ENCODE measurements at places on chromosomes 3 and 15.

DNA sequence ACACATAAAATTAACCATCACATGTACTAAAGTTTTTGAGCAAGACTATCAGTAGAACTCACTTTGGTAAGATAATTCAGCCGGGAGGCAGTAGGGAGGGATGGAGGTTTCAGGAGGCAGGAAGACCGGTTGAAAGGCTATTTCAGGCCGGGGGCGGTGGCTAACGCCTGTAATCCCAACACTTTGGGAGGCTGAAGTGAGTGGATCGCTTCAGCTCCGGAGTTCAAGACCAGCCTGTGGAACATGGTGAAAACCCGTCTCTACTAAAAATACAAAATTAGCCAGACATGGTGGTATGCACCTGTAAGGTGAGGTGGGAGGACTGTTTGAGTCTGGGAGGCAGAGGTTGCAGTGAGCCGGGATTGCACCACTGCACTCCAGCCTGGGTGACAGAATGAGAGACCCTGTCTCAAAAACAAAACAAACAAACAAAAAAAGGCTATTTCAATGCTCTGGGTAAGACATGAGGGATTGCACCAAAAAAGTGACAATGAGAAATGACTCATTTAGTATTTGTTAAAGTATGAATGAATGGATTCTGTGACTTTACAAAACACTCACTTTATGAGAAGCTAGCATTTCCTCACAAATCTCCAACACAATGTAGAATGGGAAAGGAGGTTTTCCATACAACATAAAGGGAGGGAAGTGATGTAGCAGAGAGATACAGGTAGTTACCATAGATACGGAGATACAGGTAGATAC is 43.9 kb downstream of the SH3BP5 start:
- peaks cover 2% of the 10 kb centered on the region for H3K36me3 ChIP-seq
- no peak overlapping the region for H3K27ac ChIP-seq
- no peak overlapping the region for H3K4me3 ChIP-seq
- peaks cover 28% of the 10 kb centered on the region for H3K4me1 ChIP-seq
- no peak for DNase-seq

DNA sequence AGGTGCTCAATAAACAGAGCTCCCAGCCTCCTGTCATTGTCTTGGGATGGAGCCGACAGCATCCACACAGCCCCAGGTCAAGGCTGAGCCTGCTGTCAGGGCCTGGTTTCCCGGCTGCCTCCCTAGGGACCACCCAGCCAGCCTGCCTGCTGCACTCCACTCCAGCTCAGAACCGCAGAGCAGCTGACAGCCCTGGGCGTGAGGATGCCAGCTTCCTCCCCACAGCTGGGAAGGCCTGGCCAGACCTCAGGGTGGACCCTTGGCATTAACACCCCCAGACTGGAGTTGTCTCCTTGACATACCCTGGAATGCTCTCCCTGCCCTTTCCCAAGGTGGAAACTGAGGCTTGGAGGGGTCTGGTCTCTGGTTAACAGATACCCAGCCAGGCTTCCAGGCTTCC is 112.0 kb downstream of the WNT7A start:
- H3K4me1 ChIP-seq = no peaks in the 10 kb centered on the region
- DNase-seq = no peak
- no peaks in the 10 kb centered on the region for H3K27me3 ChIP-seq
- no peak overlapping the region for H3K4me3 ChIP-seq
- H3K27ac ChIP-seq = no peak overlapping the region
- H3K36me3 ChIP-seq = no peaks in the 10 kb centered on the region

GRCh38 chr3:111071257-111072030 is at the start of gene NECTIN3:
Gene NECTIN3, plus strand, starts transcription at chr3:111071816. Its CDS starts 202 bp downstream, at chr3:111072018.
- peaks cover 23% of the 10 kb centered on the region for H3K4me1 ChIP-seq
- peak within 1 kb of the TSS; percentile 96 for H3K4me3 ChIP-seq
- peak within 1 kb of the TSS; percentile 82 for H3K27ac ChIP-seq
- H3K36me3 ChIP-seq = no peaks in the 10 kb centered on the region

- no peak overlapping the region for H3K27ac ChIP-seq
- H3K4me1 ChIP-seq = no peaks in the 10 kb centered on the region
- DNase-seq = peak; percentile 46
- H3K27me3 ChIP-seq = no peaks in the 10 kb centered on the region
- no peaks in the 10 kb centered on the region for H3K36me3 ChIP-seq
- no peak overlapping the region for H3K4me3 ChIP-seq
Observed at GRCh38 chr3:4426782-4427344, 40.2 kb downstream of the SUMF1 start.

All from endothelial cell of umbilical vein (primary cell).